ENCODE measurements at places on chromosomes 3 and 15.
A peak's percentile ranks its signal among the peaks of the same experiment; 100 is the strongest.

DNA sequence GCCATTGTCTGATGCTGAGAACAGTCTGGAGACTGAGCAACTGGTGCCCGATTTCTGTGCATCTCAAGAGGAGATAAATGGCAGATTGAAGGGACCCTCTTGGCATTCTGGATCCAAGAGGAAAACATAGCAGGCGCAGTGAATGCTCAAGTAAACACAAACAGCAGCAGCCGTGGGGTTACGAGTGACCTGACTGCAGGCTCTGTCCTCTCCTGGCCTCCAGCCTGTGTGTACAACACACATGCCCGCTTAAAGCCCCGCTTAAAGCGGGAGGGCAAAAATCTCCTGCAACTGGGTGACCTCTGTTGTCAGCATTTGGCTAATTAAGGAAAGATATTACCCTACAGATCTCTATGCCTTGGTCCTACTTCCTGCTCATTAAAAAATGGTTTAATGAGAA, 120.5 kb downstream of the GREM1 start:
- DNase-seq, result no peak

DNA sequence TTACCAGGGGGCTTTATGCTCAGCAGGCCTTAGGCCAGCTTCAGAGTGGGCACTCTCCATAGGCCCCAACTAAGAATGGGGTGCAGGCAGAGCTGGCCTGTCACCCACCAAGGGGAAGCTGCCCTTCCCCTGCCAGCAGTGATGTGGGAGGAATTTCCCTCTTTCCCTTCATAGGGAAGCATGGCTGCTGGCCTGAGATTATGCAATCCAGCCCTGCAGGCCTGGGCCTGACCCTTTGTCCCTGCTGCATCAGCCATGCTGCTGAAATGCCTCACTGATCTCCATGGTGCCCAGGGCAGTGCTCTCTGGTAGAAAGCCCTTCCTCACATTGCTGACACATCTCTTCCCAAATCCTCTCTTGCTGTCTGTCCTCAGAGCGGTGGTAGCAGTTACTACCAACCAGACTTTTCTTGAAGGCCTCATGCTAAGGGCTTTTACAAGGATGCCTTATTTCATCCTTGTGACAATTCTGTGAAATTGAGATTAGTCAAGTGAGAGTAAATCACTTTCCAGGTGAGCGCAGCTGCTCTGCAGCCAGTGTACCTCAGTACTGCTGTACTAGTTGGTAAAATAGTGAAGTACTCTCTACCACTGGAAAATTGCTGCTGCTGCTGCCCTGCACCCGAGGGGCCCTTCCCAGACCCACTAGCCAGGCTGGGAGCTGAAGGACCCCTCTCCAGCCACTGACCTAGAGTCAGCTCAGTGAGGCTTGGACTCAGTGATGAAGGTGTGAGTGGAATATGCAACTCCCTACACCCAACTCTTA, 33.8 kb downstream of the MRAS start:
- no peak for DNase-seq

GRCh38 chr3:141203866-141204265, 27.8 kb upstream of the PXYLP1 start:
- no peak for DNase-seq

DNA sequence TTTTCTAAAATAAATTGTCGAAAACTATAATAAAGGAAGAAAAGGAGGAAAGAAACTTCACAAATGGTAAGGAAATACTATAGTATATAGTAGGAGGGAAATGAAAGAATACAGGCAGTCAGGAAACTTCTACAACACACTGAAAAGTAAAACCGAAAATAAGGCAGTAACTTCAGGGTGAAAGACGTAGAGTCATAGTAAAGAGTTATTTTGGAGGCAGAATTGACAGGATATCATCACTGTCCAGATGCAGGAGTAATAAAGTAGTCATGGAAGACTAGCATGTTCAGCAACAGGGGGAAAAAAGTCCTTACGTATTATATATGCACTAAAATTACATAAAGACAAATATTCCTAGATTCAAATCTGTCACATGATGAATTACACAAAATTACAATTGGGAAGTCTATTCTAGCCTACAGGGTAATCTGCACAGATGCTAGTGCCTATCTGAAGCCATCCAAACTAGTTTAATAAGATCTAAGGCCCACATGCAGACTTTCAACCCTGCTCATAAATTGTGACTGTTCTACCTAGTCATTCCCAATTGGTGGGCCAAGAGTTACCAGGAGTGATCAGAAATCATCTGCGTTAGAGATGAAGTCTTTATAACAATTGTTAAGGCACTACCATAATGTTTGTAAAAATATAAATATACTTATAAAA, 14.0 kb downstream of the VPS13C start:
- no peak for DNase-seq

DNA sequence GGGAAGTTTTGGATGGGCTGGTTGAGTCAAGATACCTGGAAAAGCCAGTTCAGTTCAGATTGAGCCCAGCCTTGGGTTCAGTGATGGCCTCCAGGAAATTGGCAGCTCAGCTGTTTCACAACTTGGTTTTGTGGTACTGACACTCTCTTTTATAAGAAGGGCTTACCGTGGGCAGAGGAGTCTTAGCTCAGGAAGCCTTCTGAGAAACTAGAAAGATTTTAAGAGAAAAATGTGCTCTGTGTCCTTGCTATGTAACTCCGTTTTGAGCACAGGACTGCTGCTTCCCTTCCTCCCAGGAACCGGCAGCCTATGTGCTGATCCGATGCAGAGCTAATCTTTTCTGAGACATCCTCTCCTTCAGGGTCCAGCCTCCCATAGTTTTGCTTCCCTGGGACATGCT, 46.6 kb upstream of the RASGRP1 start:
- DNase-seq, result no peak

GRCh38 chr15:69648212-69648611, 195.6 kb downstream of the RPLP1 start:
- no peak for DNase-seq

GRCh38 chr3:159828542-159828943, 160.1 kb upstream of the IL12A start:
- DNase-seq, result no peak

DNA sequence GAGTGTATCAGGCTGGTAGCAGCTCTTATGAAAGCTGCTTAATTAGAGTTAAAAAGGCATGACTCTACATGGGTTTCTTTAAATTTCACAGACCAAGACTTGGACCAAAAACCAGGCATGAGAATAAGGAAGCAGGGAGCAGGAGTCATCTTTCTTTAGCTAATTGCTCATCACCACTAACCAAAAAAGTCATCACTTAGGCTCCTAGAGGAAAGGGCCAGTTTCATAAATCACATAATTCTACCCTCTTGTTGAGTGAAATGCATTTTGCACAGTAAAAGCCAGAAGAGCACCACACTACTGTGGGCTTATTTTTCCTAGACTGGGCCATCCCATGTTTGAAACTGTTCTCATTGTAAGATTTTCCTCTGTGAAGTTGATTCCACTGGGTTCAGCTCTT, 175.6 kb downstream of the GREM1 start:
- DNase-seq, result no peak

DNA sequence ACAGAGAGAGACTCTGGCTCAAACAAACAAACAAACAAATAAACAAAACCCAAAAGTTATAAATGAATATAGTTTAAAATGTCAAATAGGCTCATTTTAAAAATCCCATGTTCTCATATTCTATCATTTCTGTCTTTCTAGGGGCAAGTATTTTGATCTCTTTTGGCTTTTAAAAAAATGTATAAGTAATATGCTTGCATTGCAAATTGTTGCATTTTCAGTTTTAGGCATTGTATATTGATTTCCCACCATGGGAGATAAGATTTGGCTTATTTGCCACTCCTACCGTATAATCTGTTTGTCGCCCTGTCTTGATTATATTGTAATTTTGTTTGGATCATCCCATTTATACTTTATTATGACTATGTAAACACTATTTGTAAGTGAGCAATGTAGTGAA, 70.6 kb downstream of the PIAS1 start:
- no peak for DNase-seq

DNA sequence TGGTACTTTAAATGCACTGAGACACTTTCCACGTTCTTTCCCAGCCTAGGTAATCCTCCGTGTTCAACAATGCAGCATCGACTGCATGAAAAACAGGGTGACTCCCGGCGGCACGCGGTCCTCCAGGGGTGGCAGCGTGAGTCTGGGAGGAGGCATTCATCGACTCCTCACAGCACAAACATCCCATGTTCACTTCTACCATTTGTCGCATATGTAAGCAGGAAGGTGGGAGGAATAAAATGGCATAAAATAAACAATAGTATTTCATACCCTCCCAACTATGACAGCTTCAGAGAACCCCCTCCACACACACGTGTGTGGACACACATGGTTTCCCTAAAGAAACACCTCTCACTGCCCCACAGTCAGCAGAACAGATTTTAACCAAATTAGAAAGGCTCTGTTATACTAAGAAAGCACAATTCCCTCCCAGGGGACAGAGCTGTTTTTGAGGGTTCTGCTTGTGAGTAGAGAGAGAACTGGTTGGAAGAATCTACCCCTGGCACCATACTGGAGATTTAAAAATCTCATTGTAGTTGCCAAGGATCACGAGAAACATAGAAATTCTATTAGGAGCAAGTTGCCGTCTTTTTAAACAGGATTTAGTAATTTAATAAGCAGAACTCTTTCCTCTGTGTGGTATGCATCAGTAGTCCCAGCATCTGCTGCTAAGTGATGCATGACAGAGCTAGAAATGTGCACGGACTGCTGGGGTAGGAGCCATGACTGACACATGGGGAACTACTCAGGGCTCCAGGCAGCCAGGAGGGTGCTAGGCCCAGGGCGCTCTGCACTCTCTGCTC, 6.0 kb downstream of the FAM43A start:
- DNase-seq, result no peak

DNA sequence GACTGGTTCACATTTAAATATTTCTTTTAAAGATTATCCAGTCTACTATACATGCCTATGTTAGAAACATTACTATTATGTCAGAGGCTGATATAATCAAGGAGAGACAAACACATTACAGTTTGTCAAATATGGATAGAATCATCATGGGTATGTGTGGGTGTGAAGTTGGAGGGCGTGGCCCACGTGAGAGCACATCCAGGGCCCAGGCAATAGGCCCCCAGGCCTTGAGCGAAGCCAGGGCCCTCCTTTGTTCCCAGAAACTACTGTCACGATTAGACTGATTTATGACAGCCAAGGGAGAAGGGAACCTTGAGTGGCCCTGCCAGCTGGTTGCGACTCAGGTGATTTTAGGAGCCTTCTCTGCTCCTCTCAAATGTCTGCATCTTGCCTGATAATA, 26.9 kb upstream of the LDHAL6B start:
- DNase-seq, result no peak

DNA sequence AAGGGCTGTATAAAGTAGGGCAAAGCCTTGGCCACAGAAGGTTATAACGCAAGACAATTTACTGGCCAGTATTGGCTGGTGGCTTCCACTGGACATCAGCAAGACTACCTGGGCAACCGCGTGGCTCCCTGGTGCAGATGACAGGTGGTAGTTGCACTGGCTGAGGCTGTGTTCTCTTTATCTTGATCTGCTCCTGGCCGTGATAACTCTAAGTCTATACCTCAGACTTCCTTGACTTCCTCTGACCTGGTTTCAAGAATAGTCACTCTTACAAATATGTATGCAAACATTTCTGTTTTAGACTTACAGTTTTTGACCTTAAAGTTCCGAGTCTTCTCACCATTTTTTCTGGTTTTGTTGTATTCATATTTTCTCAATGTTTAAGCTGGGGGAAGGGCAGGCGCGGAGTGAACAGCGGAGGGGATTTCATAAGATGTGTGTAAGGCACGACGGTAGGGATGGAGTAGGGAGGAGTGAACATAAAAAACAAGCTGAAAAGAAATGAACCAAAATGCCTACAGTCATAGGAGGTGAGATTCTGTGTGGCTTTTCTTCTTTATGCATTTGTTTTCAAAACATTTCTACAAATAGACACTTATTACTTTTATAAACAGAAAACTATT, 15.2 kb upstream of the TMEM212 start:
- no peak for DNase-seq

DNA sequence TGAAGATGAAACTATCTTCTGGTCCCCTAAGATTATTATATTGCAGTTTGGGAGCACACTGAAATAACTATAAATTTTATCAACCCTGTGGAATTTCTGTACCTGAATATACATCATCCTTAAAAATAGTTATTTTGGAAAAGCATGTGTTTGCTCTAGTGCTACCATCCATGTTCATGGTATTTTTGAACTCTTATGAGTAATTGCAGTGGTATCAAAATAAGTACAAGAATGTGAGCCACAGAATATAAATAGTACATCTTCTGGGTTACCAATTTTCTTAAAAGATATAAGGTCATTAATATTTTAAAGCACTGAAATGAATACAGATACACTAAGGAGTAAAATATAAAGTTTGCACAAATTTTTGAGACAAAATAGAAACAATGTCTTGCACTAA, 206.5 kb downstream of the CBLB start:
- DNase-seq, result no peak

- DNase-seq, result no peak
These were observed 76.3 kb upstream of the FRMD4B start for GRCh38 chr3:69462022-69462825.

- DNase-seq, result peak; percentile 59
These were observed 68.3 kb upstream of the CHD2 start for GRCh38 chr15:92831655-92832328.

DNA sequence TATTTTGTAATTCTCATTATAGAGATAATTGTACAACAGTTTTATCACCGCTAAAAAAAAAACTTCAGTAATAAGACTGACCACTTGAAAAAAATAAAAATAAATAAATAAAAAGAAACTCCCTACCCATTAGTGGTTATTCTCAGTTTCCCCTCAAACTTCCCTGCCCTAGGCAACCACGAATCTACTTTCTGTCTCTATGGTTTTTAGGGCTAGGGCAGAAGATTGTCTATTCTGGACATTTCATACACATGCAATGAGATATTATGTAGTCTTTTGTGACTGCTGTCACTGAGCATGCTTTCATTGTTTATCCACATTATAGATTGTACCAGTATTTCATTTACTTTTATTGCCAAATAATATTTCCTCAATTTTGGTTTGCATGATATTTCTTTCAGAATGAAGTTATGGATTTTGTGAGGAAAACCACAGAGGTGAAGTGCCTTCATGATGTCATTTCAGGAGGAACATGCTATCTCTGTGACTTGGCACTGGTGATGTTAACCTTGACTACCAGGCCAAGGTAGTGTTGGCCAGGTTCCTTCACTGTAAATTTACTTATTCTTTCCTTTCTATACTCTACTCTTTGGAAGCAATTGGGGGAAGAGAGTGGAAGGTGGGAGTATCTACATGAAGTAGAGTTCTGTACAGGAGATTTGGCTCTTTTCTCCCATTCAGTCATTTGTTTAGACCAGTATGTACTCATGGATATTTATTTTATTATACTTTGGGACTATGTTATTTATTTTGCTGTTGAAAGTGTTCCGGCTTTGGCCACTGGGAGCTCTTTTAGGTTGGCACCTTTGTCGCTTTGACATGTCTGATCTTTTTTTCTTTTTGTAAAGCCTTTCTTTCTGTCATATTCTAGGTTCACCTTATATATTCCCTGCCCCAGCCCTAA, 86.3 kb downstream of the GMPS start:
- DNase-seq, result no peak

- no peak for DNase-seq
These were observed 78.0 kb upstream of the KCNH8 start for GRCh38 chr3:19070325-19070724.

DNA sequence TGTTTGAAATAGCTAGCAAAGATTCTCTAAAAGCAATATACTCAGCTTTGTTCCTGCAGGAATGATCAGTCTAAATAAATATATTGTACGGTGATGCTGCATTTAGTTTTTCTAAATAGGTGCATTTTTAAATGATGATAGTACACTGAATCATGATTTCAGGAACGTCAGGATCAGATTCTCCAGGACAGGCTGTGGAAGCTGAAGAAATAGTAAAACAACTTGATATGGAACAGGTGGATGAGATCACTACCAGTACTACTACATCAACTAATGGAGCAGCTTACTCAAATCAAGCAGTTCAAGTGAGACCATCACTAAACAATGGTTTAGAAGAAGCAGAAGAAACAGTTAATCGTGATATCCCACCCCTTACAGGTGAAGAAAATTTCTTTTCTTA, 46.3 kb upstream of the EIF3J start:
- DNase-seq, result no peak
